ENCODE measurements at places on chromosomes 6 and 20. TPM values are rescaled to one million over a fixed set of nuclear protein-coding genes. Genes with fewer than 3 reads are reported as not detected.
A peak's percentile ranks its signal among the peaks of the same experiment; 100 is the strongest.

The FAM209B gene
- not detected for total RNA-seq

The SLC32A1 gene
- not detected for total RNA-seq

The SNAP25 gene
- total RNA-seq = not detected

The SPATA25 gene
- 0.74 TPM for total RNA-seq

The E2F1 gene
- 72.0 TPM for total RNA-seq

The LINC00237 gene
- total RNA-seq = not detected

The TRIM15 gene
- not detected for total RNA-seq

GRCh38 chr6:127907960-127908640 is 7.2 kb upstream of the THEMIS start:
- peak; percentile 60 for DNase-seq

GRCh38 chr6:111805511-111806164 is 67.6 kb downstream of the FYN start:
- DNase-seq = peak; percentile 83

DNA sequence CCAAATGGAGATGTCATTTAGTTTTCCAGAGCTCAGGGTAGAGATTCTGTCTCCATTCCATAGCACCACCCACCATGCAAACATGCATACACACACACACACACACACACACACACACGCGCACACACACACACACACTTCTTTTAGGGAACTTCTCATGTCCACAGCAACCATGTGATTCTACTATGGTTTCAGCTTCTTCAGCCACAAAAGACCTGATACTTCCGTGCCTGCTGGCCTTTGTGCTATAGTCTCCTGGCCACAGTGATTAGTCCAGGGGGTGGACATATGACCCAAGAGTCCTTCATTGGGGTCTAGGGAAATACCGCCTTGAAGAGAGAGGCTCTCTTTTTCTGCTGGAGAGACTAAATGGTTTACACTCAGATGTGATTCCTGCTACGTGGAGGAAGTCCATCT is 53.5 kb downstream of the CARMIL1 start:
- no peak for DNase-seq

DNA sequence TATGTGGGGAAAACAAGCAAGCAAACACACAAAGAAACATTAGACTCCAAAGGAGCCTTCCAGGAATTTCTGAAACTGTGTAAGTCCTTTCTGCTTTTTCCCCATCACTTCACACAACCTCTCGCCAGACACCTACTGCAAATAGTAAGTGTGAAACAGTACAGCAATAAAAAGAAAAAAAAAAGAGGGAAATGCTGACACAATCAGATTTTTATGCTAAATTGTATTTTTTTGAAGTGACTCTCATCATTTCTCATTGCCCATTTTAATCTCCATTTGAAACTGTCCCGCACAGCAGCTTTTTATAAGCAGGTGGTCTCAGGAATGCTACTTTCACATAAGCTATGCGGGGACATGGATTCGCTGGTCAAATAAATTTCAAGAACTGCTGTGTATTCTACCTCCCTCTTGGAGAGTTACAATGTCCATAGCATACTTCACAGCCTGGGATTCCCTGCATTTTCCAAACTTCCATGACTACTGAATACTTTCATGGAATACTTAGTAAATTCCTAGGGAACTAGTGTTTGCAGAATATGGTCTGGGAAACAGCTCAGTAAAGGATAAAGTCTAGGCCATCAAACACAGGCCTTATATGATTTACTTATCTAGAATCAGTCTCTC is 139.9 kb upstream of the TSHZ2 start:
- no peak for DNase-seq

GRCh38 chr6:151412909-151413308 is 21.6 kb upstream of the ZBTB2 start:
- DNase-seq = no peak

DNA sequence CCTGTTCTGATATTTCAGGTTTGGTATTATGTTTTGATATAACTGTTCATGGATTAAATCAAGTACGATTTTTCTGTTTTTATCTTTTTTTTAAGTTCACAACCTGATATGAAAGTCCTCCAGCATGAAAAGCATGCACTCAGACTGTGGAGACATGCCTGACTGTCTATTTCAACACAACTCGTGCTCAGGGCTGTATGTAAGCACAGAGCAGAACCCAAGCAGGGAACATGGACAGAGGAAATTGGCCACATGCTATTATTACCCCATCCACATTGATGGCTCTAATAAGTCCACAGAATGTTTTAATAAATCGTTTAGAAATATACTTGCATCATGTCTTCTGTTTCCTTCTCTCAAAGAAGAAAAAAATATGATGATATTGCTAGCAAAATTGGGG is 730.4 kb downstream of the C6orf118 start:
- no peak for DNase-seq

DNA sequence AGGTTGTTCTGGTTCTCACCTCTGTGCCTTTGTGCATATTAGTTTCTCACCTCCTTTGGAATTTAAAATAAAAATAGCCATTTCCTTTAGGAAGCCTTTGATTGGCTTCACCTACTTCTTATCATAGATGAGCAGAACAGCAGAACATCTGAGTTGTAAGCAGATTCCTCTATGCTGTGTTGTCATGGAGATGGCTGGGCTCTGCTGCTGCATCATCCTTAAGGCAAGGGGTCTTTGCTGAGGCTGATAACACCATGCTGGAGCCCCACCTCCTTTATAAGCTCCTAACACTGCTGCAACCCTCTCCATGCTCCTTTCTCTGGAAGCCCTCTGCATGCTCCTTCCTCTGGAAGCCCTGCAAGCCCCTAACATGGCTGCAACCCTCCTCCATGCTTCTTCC is 276.5 kb upstream of the TCF21 start:
- no peak for DNase-seq

DNA sequence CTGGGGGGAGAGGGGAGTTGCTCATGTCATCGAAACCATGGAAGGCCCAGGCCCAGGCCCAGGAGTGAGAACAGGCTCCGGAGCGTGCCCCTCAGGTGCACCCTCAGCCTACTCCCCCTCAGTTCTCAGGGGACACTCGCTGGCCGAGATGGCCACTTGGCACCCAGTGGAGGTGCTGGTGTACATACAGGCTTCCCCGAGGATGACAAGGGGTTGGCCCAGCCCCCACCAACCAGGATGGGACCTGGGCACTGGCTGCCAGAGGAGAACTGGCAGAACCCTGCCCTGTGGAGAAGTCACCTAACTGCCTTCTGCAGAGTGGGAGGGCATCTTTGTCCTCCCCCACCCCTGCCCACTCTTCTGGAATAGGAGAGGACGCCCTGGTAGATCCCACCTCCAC is 9.5 kb downstream of the NKX2-2 start:
- no peak for DNase-seq

DNA sequence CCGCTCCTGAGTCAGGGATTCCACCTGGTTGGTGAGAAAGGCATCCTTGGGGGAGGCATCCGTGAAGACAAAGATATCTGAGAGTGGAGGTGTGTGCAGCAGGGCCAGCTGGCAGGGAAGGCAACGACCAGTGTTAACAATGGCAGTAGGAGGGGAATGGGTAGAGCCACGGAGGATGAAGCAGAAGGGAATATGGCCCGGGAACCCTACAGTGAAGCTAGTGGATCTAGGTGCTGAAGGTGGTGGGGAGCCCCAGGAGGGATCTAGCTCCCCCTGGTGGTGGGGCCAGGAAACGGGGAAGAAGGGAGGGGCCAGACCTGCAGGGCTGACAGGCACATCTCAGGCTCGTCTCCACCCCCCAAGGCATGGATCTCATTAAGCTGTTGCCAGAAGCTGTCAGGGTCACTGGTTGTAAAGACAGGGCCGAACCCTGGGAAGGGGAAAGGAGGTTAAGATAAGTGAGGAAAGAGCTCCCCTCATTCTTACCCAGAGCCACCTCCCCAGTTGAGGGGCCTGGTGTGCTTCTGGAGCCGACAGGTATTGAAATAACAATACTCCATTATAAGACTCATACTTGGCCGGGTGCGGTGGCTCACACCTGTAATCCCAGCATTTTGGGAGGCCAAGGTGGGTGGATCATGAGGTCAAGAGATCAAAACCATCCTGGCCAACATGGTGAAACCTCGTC is 7.3 kb downstream of the VWA7 start:
- peak; percentile 90 for DNase-seq

DNA sequence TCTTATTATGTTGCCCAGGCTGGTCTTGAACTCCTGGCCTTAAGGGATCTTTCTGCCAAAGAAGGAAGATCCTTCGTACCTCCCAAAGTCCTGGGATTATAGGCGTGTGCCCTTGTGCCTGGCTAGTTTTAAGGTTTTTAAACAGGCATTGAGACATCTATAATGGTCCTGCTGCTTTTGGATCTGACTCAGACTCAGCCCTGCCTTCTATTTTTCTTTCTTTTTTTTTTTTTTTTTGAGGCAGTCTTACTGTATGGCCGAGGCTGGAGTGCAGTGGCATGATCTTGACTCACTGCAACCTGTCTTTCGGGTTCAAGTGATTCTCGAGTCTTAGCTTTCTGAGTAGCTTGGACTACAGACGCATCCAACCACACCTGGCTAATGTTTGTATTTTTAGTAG is 73.7 kb downstream of the PHF20 start:
- DNase-seq = no peak

DNA sequence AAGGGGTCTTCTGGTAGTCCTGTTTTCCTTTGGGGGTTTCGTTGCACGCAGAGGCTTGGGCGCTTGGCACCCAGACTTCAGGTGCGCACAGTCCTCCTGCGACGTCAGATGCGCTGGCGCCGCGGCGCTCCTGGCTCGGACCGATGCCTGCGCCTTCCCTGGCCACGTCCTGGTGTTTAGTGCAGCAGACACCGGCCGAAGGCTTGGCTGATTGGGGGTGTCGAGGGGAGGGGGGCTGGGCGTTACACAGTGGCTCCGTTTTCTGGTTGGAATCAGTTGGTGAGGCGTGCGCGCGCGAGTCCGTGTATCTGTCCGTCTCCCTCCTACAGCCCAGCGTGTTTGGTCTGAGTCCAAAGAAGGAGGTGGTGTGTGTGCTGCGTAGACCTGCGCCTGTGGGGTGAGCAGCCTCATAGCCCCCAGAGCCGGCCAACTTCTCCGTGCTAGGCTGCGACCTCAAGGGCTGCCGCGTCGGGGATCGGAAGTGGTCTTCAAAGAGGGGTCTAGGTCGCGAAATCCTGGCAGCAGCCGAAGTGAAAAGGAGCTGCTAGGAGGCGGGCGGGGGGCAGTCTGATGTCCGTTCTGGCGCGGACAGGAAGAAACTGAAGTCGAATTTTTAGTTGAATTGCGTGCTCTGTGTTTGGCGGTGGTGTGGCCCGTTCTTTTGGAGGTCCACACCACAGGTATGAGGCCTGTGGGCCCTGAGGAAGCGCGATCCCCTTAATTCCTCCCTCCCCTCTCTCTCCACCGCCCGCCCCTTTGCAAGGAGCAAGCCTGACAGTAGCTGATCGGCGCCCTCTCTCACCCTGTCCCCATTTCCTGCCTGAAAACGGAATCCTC is 1.5 kb downstream of the SYNDIG1 start:
- DNase-seq = no peak

- DNase-seq = no peak
These were observed 106.8 kb upstream of the THEMIS start for GRCh38 chr6:128007658-128008057.

DNA sequence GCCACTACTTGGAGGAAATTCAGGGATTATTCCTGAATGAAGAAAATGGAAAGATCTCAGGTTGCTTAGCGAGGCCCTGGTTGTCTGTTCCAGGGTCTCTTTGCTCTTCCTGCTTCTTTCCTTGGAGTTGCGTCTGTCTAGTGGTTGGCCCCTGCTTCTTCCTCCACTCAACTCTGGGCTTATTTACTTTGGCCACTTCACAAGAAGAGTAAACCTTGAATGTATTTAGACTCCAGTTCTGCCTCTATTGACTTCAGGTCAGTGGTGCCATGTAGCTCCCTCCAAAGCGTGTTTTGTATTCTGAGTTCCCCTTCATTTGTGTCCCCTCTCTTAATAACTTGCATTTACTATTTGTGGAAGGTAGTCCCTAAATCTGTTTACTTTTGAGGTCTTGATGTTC is 456.5 kb downstream of the UTRN start:
- no peak for DNase-seq

DNA sequence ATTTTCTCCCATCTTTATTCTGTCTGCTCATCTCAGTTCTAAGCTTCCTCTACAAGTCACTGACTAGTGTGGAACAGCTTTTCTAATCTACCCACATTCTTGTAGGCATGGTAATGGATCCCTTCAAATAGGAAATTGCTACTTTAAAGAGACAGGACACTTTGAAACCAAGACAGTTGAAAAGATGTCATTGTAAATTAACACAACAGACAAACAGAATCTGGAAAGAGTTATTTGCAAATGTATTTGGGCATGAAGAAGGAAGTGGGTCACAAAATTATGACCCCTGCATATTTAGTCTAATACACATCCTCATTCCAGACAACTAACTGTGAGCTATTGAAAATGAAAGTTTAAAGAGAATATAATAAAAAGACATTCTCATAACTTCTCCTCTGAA is 298.2 kb upstream of the MARCKS start:
- DNase-seq = no peak

- no peak for DNase-seq
These were observed 270 bp upstream of the TIAM2 start for GRCh38 chr6:154994836-154995253.

DNA sequence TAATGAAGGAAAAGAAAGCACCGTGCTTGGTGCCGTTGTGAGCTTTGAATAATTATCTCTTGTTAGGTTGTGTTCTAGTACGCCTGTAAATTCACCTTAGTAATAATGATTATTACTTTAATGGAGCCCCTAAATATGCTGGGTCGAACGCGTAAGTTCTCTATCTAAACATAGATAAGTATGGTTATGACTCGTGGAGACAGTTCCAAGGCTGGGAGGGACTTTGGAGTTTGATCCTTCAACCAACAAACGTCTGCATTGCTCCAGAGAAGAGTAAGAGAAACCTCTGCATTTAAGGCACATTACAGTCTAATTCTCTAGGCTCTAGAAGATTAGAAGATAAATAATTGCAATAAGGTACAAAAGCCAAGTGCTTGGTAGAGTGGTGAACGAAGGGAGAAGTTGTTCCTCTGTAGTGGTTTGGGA is 514 bp downstream of the ACOT13 start:
- no peak for DNase-seq

GRCh38 chr20:3980260-3981131 is 34.9 kb downstream of the RNF24 start:
- DNase-seq = peak; percentile 61

DNA sequence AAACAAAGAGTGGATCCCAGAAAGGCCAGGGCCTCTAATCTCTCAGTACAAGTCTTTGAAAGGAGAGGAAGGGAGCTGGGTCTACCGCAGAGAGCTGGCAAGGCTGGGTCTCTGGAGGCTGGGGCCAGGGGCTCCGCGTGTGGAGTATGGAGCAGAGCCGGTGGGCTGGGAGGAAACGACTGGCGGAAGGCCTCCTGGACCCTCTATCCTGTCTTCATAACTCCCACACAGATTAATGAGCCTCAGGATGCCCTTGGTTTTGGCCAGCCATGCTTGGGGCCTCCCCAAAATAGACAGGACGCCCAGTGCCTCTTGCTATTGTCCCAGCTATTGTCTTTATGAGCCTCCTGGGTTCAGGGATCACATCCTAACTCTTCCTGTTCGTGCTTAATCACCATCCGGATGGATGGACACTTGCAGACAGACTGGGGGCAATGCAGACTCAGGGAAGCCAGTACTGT is 306.4 kb downstream of the DHX35 start:
- no peak for DNase-seq

All from activated CD8-positive, alpha-beta T cell treated with anti-CD3 and anti-CD28 coated beads for 36 hours (primary cell).